ENCODE measurements at places on chromosomes 2 and 18.

DNA sequence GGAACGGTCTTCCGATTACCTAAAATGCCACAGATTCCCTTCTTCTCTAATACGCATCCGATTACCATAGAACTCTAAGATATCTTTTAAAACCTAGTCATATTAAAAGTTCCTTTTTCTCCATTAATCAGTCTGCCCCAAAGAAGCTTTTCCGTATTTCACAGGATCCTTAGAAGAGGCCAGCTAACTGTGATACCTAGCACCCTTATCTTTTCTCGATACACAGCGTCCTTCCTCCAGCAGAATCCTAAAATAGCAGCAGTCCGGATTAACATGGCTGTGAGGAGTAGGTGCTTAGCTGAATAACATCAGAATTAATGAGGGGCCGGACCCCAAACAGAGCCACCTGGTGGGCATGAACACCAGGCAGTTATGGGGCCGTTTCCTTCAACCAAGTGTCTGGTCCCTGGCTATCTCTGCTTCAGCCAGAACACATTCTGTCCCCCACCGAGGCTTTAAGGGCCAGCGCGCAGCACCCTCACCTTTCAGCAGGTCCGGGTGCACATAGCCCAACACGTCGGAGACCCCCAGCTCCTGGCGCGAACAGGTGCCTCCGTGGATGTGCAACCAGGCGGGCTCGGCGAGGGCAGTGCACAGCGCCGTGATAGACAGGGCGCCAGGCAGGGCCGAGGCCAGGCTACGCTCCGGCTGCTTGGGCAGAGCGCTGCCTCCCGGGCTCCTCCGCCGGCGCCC lies 995 bp downstream of the TMEM127 start:
- DNase-seq, result no peak

DNA sequence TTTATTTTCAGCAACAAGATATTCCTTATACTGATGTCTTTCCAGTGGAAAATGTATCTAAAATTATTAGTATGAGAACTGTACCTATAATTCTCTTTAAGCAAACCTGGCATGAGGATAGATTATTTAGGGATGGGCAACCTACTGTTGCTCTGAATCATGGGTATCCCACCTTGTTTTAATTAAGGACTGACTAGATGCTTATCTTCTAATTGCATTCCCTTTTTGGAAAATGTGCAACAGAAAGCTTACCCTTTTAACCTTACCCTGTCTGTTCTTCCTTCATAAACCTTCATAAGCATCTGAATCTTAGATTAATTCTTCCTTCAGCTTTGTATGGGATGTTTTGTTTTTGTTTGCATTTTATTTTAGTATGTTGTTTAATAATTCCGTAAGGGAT lies 110.3 kb downstream of the TAF4B start:
- DNase-seq, result no peak

GRCh38 chr2:38039121-38039910 lies 36.6 kb downstream of the CYP1B1 start:
- DNase-seq, result no peak

DNA sequence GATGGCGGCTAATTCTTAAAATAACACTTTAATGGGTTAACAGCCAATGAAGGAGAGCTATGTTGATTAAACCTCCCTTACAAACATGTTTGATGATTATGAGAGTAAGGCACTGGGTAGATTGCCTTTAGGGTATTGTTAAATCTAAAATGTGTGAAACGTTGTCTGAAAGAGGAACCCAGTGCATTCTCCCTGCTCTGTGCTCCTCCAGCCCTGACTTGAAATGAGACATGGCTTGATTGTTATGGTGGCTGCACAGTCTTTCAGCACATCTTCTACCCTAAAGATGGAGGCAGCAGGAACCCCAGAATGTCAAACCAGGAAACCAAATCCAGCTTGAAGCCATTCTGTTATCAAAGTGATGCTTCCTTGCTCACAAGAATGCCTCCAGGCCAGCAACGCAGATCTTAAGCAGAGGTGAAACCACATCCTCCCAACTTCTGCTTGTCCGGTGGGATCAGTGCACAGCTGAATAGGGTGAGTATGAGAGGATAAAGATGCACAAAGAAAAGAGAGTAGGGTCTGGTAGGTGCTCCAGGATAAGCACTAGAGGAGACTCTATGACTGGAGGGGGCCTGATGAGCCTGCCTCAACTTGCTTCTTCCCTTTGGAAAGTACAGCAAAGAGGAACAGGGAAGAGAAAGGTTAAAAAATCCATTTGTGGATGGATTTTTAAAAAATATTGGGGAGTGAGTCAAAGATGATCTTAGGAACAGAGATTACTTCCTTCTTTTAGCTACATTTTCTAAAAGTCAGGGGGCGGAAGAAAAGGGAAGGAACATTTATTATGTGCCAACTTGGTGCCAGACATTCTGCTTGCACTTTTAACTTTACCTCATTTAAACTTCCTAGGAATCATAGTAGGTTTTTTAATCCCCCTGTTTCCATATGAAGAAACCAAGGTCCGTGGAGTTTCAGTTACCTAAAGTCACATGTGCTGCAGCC lies 523.0 kb downstream of the TXNL1 start:
- DNase-seq, result no peak

DNA sequence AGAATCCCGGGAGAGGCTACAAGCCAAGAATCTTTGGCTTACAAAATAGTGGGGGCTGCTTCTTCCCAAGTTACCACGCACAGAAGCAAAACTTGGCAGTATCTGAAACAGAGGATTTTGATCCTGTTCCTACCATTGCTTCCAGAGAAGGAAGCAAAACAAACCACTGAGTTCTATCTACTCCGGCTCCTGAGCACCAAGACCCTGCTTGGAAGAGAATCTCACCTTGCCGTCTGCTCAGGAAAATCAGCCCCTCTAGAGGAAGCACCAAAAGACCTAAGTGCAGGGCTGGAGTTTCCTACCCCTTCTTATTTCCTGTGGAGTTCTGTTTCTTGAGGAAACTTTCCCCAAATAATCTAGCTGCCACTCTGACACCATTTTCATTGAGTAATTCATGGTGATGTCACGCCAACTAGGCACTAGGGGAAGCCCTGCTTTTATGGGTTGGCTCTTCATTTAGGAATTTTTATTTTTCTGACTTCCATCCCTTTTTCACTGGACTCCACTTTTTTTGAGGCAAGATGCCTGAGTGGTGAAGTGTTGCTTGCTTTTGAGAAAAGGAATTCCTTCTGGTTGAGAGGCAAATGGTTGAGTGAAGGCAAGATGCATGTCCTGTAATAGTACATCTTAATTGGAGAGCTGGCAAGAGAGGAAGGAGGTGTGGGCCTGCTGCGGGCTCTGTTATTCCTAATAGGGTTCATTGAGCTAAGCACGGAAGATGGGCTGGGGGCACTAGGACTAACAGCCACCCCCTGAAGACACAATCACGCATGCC lies 36.8 kb upstream of the EML4 start:
- no peak for DNase-seq

DNA sequence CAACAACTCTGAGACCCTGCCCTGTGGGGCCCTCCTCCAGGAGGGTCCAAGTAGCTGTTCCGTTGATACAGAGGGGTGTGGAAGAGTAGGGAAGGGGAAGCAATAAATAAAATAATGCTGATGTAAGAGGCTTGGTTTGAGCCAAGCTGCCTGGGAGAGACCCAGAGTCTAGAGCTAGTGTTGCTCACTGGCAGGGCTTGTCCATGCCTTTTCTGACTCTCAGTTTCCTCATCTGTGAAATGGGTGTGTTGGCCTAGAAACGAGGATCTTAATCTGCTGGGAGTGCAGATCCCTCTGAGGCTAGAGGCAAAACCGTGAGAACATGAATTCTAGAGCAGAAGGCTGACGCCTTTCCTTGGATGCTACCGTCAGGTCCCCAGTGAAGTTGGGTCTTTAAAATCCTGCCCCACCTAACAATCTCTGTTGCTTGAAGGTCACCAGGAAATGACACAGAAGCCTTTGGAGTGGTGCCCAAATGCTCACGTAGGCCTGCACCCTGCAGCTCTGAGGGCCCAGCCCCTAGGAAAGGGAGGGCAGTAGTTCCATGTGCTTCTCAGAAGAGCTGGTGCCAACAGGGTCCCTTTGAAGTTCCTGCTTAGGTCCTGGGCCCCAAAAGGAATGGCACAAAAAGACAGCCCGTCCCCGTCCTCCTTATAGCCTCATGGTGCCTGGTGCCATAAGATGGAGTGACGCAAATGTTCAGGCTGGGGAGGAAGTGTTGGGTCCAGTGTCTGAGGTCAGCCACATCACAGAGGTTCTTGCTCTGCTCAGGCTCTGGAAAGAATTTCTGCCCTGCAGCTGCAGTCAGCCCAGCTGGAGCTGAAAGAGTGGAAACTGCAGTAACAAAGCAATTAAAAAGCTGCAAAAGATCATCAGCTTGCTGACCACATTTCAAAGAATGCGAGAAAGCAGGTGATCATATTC lies 73.2 kb upstream of the SMAD2 start:
- no peak for DNase-seq

DNA sequence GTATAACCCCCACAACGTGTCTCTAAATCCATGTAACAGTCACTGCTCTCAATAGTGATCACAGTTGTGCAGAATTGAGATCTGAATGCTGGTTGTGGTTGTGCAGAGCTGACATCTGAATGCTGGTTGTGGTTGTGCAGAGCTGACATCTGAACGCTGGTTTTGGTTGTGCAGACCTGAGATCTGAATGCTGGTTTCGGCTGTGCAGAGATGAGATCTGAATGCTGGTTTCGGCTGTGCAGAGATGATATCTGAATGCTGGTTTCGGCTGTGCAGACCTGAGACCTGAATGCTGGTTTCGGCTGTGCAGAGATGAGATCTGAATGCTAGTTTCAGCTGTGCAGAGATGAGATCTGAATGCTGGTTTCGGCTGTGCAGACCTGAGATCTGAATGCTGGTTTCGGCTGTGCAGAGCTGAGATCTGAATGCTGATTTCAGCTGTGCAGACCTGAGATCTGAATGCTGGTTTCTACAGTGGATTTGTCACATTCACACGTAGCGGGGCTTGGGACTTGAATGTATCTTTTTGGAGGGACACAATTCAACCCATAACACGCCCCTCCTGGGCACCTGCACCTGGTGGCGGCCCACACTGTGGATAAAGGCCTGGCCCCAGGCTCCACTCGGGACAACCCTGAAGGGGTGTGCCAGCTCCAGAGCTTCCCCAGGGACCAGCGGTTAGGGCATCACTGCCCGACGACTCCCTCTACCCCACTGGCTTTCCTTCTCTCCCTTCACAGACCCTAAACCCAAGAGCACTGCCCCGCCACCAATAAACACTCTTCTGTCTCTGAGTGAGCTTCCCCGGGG lies 51.1 kb upstream of the SLC66A3 start:
- DNase-seq, result no peak

DNA sequence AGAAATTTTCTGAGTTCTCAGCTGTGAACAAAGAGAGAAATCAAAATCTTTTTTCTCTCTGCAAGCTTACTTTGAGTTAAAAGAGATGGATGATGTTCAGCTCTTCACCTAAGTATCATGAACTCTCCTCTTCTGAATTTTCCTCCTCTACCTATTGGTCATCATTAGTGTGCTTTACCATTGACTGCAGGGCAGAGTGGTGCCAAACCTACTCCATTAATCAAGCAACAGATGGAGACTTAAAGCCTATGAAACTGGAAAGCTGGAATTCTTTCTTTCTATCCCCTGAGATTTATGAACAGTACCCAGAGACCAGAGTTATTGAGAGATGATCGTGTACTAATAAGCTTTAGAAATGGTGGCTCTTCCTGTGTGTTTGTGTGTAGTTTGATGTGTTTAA lies 31.3 kb upstream of the LINC00305 start:
- no peak for DNase-seq

- DNase-seq, result no peak
These were observed 35.8 kb upstream of the INHBB start for GRCh38 chr2:120310136-120310535.

DNA sequence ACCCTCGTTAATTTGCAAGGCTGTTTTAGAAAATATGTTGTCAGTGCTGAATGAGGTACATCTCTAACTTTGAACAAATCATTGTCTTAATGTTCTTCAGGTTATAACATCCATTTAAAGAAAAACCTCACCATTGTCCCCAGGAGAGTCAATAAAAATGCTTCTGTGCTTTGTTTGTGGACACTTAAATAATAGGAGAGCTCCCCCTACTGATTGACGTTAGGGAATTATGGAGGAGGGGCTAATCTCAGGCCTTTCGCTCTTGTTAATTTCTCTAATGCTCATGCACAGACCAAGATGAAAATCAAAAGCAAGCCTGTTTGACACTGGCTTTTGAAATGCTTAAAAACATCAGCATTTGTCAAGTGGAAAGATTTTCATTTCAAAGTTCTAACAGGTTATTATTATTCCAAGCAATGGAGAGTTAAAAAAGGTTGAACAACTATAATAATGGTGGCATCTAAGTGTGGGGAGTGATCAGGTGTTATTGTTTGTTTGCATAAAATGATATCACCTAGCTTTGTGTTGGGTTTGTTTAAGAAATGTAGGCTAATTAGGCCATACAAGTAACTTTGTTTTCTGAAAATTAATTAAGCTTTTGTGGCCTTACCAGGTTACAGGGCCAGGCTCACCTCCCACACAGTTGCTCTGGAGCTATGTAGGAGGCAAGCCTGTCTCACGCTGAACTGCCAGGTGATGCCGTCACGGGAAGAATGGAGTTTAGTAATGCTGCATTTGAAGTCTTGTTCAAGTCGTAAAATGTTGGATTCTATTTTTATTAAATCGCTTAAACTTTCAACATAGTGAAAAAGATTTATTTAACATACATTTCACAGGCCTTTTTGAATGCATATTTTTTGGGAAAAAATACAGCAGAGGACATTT lies 51.7 kb upstream of the SMIM21 start:
- no peak for DNase-seq

DNA sequence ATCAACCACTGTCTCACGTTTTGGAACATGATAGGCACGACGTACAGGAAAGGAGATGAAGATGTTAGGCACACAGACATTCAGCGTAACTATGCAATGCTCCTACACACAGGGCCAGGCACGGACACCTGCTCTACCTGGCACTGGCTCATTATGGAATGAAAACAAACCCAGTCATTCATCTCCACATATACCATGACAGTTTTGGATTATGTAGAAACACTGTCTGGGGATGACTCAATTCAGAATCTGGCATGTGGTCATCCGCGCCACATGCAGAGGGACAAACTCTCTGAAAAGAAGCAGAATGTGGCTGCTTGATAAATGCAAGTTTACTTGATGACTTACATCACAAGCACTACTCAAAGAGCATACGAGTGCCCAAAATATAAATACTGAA lies 29.5 kb upstream of the NFU1 start:
- DNase-seq, result no peak

DNA sequence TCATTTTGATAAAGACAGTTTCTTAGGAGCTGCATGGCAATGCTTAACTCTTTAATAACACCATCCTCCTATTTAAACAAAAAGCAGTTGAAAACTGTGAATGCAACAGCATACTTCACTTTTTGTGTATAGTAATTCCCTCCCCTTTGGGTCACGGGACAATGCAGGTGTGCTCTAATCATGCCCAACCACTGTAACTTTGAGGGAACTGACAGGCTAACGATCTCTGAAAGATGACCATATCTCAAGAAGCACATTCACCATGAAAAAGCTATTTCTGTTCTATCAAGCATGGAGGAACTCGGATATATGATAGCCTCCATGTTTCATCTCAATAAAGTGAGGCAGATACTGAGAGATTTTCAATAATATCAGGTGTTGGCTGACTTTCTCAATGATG lies 81.1 kb upstream of the CD226 start:
- DNase-seq, result no peak

- no peak for DNase-seq
These were observed 429.4 kb downstream of the ARHGAP15 start for GRCh38 chr2:143558665-143559064.

Data from urinary bladder (tissue), 4 donors.